ENCODE measurements at places on chromosomes 16 and 17. TPM values are rescaled to one million over a fixed set of nuclear protein-coding genes. Genes with fewer than 3 reads are reported as not detected.

The SPATA32 gene
- total RNA-seq, result 0.37 TPM

The OR1F1 gene
- not detected for total RNA-seq

The RGS11 gene
- 0.27 TPM for total RNA-seq

The CDH1 gene
- total RNA-seq, result 1.3 TPM

The TMEM235 gene
- not detected for total RNA-seq

The KRT23 gene
- not detected for total RNA-seq

The TBC1D3K gene
- total RNA-seq, result not detected

The SSTR5 gene
- total RNA-seq, result not detected

The OSGIN1 gene
- 0.51 TPM for total RNA-seq

The IL34 gene
- 0.24 TPM for total RNA-seq

The ANKFN1 gene
- total RNA-seq, result not detected

The NUPR1 gene
- total RNA-seq, result not detected

The RNF222 gene
- not detected for total RNA-seq

The HOXB1 gene
- total RNA-seq, result not detected

The CHST4 gene
- total RNA-seq, result not detected

The EPX gene
- total RNA-seq, result not detected

The VAMP2 gene
- 80.1 TPM for total RNA-seq

The CCDC200 gene
- total RNA-seq, result 0.47 TPM

The HP gene
- total RNA-seq, result not detected

The KRTAP3-2 gene
- total RNA-seq, result not detected

The SLX4 gene
- 13.0 TPM for total RNA-seq

The CTRB2 gene
- not detected for total RNA-seq

The KCNJ12 gene
- not detected for total RNA-seq

Data from T-helper 1 cell treated with Interleukin-12 subunit alpha and Interleukin-12 subunit beta and Interleukin-4 antibody, amounts not matched to agents 30 ng/mL and 1 ng/mL, for 36 hours (primary cell).